Calu3 (cell line): ENCODE measurements at places on chromosomes 6 and 20. TPM values are rescaled to one million over a fixed set of nuclear protein-coding genes. Genes with fewer than 3 reads are reported as not detected.

The PLA2G7 gene
- total RNA-seq: 1.9 and 2.1 TPM in 2 replicates

The C20orf144 gene
- total RNA-seq: 0.45 and 0.76 TPM in 2 replicates

The GUCA1A gene
- not detected in 2 replicates for total RNA-seq

The BACH2 gene
- 5.6 and 7.2 TPM in 2 replicates for total RNA-seq

The RIPOR3 gene
- total RNA-seq: 2.8 and 4.0 TPM in 2 replicates

The GTF3C6 gene
- 67.1 and 69.6 TPM in 2 replicates for total RNA-seq

The SYNE1 gene
- total RNA-seq: 28.1 and 41.1 TPM in 2 replicates

The FOXS1 gene
- not detected in 2 replicates for total RNA-seq

The HSPA1L gene
- 4.2 and 4.3 TPM in 2 replicates for total RNA-seq

The SCUBE3 gene
- 0.44 and 0.47 TPM in 2 replicates for total RNA-seq

The MATN4 gene
- 0.17 and 0.29 TPM in 2 replicates for total RNA-seq

The HCK gene
- total RNA-seq: not detected in 2 replicates

The ADGB gene
- not detected in 2 replicates for total RNA-seq

The SMPD2 gene
- 15.9 and 17.3 TPM in 2 replicates for total RNA-seq
